ENCODE measurements at places on chromosomes 2 and 18.

DNA sequence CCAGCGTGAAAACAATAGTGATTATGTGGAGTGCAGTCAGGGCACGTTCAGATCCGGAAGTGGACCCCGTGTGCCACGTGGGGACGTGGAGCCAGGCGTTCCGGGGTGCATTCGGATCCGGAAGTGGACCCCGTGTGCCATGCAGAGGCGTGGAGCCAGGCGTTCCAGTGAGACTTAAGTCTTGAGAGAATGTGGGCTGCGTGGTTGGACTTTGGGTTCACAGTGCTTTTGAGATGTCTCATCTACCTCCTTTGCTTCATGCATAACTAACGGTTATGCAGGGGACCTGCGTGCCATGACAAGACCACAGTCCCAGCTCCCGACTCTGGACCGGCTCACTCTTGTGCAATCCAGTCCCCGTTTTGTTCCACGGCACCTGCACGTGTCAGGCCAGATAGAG lies 28.8 kb downstream of the CTDP1 start:
- DNase-seq, result no peak

GRCh38 chr2:61786876-61787275 lies 67.0 kb downstream of the FAM161A start:
- no peak for DNase-seq

DNA sequence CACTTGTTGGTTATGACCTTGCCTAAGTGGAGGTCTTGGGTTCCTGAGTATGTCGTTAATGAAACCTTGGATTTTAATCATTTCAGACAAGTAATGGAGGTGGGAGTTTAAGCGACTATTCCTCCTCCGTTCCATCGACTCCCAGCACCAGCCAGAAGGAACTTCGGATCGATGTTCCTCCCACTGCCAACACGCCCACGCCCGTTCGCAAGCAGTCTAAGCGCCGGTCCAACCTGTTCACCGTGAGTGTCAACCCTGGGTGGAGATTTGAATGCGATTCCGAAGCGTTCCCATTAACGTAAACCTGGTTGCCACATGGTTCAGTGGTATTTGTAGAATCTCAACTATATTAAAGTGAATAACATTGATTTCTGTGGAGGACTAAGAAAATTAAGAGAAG lies 305.4 kb downstream of the AGAP1 start:
- no peak for DNase-seq

- no peak for DNase-seq
These were observed 19.9 kb downstream of the GEMIN6 start for GRCh38 chr2:38797953-38798352.

- no peak for DNase-seq
These were observed 6.6 kb downstream of the NMUR1 start for GRCh38 chr2:231523451-231524285.

DNA sequence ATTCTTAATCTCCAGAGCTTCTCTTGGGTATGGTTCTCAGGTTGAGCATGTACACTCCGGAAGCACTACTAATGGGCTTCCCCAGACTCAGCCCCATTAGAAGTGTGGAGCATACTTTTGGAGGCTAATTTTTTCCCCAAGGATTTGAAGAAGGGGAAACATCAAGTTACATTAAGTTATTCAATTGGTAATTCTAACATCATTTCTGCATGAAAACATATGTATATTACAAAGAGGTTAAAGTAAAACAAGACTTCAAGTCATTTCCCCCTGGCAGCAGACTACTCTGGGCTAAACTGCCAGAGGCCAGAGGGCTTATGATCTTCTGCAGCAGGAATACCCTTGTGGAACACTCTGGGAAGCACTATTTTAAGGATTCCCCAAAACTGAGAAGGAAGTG lies 227.7 kb upstream of the STK17B start:
- DNase-seq, result no peak

DNA sequence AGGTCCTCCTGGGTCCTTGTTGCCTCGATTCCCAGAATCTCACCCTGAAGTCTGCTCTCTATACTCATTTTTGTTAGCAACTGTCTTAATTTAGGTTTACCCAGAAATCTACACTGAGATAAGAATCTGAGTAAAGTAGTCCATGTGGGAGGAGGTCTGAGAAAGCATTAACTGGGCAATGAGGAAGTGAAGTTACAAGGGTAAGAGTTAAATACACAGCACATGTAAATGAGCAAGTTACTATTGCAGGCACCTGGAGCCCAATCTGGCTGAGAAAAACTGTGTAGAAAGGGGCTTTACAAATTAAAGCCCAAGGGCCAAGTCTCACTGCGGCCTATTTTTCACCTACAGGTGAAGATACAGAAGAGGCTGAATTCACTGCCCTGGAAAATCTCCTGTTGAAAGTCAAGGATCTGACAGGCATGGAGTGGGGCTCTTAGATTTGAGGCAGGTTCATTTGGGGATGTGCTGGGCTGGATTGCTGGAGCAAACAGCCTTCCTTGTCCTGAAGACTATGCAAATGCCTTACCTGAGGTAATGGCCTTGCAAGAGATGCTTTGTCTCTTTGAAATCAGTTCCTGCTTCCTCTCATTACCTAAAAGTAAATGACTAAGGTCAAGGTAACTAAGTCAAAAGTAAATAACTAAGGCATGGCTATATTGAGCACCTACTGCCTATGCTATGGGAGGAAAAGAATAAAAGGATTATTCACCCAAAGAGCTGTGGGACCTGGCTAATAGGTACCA lies 84.4 kb upstream of the DYNAP start:
- DNase-seq, result no peak

DNA sequence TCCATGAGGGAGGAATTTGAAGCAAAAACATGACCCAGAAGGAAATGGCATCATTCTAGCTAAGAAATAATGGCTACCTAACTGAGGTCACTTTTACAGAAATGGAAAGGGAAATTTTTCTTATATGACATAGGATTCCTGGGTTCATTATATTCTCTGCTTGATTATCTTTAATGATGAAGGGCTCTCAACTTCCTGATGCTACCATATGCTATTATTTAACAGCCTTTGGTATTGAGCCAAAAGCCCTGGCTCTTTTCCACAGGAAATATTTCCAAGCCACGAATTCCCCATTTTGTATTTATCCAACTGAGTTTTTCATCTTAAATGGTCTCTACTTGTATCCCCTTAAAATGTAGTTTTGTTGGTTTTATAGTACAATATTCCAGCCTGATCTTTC lies 63.2 kb upstream of the NPAS2 start:
- no peak for DNase-seq

- DNase-seq, result no peak
These were observed 460.4 kb upstream of the ZNF804A start for GRCh38 chr2:184137955-184138354.

- DNase-seq, result no peak
These were observed 173.4 kb upstream of the NDUFV2 start for GRCh38 chr18:8928847-8929780.

- DNase-seq, result no peak
These were observed 21.5 kb upstream of the IL18RAP start for GRCh38 chr2:102401456-102401855.

GRCh38 chr18:65753520-65753919 lies 2.7 kb downstream of the CDH7 start:
- DNase-seq, result no peak

- no peak for DNase-seq
These were observed 98.0 kb downstream of the KCTD18 start for GRCh38 chr2:200411831-200412230.

DNA sequence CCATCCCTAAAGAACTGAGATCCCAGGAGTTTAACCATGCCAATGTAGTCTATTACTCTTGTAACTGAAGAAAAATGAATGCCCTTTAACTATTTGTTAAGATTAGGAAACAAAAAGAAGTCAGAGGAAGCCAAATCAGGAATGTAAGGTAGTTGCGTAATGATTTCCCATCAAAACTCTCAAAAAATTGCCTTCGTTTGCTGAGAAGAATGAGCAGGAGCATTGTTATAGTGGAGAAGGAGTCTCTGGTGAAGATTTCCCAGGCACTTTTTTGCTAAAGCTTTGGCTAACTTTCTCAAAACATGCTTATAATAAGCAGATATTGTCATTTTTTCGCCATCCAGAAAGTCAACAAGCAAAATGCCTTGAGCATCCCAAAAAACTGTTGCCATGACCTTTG lies 224.0 kb upstream of the SIX2 start:
- DNase-seq, result no peak

DNA sequence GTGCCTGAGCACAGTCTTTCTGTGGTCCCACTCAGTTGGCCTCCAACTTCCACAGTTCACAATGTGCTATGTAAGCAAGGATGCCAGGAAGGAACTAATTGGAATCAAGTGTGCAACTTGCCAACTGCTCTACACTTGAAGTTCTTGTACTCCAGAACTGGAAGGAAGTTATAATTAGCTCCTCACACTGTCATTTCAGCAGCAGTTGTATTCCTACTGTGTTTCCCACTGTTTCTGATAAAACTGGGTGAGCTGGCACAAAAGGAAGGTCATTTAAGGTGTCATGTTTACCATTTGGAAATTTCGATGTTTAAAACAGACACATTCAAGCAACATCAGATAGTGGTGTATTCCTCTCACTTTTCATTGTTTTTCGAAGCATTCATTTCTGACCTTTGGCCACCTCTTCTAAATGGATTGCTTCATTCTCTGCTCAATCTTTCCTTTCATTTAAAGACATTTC lies 84.2 kb downstream of the ANTXR1 start:
- no peak for DNase-seq

DNA sequence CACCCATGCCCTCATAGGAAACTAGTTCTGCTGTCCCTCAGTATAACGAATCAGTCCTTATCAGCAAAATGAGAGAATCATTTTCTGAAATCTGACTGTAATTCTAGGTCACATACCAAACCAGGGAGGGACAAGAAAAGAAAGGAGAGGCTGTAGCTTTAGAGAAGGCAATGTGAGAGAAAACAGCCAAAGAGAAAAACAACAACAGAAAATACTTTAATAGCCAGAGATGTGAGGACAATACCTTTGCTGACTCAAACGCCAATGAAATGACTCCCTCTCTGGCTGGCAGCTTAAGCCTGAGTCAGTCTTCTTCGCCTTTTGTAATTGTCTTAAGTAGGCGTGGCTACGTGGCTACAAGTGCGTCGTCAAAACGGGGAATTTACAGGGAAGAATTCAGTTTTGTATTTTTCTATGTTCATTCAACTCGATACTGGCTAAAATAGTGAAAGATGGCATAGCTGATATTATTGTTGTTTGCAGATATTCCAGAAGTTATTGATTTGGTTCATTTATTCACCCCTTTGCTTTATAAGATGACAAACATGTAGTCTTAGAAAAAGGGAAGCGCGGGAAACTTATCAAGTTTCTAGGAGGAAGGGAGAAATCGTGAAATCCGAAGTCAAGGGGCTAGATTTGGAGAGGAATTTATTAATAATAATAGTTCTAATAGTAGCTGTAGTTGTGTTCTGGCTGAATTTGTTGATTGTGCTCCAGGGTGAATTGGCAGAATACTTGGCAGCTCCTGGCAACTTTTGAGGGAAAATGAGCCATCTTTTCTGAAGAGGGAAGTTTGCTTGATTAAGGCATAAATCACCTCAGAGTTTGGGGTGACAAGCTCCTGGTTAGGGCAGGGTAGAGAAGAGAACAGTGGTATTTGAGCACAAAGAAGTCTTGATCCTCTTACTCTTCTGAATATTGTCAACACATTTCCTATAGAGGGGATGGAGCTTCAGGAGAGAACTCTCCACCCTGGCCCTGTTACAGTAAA lies at the start of gene IL1A:
Gene IL1A, minus strand, starts transcription at position 295 of the 991 bp plus-strand sequence. CDS start 723 bp downstream, outside the sequence.
- no peak for DNase-seq

- no peak for DNase-seq
These were observed 277.7 kb upstream of the HNRNPA3 start for GRCh38 chr2:176934869-176935415.

- no peak for DNase-seq
These were observed 116.9 kb downstream of the PHLPP1 start for GRCh38 chr18:62832282-62832681.

GRCh38 chr2:43426305-43427031 lies 169.4 kb downstream of the THADA start:
- no peak for DNase-seq

GRCh38 chr2:216870508-216871332 lies 10.9 kb upstream of the TNP1 start:
- no peak for DNase-seq

GRCh38 chr2:201780674-201781493 lies at the start of gene ALS2:
TSS of gene ALS2 (minus strand) at chr2:201780933. CDS start at chr2:201768885, 12,048 bp downstream.
- peak; percentile 96 for DNase-seq

GRCh38 chr2:217370391-217370790 lies 510.5 kb upstream of the TNP1 start:
- no peak for DNase-seq

DNA sequence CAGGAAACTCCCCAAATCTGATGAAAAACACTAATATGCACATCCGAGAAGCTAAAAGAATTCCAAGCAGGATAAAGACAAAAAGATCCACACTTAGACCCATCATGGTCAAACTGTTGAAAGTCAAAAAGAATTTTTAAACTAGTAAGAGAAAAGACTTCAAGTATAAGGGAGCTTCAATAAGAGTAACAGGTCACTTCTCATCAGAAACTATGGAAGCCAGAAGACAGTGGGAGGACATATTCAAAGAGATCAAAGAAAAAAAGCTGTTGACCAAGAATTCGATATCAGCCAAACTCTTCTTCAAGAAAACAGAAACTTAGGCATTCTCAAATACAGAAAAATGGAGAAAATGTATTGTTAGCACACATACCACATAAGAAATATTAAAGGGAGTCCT lies 50.4 kb downstream of the ZC3H8 start:
- no peak for DNase-seq

DNA sequence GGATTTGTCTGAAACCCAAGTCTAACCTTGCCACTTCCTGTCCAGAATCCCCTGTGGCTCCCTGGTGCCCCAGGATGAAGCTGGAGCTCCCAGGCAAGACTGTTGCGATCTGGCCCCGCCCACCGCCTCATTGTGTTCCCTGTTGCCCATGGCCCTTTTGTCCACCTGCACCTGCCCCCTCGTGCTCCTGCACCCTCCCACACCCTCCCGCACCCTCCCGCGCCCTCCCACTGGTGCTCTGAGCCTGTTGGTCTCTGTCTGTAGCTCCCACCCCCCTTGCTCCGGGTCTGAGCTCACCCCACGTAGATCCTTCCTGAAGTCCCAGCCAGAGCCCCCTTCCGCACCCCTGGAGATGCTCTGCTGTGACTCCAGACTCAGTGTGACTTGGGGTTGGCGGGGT lies 244.4 kb downstream of the ATAD2B start:
- DNase-seq, result no peak

DNA sequence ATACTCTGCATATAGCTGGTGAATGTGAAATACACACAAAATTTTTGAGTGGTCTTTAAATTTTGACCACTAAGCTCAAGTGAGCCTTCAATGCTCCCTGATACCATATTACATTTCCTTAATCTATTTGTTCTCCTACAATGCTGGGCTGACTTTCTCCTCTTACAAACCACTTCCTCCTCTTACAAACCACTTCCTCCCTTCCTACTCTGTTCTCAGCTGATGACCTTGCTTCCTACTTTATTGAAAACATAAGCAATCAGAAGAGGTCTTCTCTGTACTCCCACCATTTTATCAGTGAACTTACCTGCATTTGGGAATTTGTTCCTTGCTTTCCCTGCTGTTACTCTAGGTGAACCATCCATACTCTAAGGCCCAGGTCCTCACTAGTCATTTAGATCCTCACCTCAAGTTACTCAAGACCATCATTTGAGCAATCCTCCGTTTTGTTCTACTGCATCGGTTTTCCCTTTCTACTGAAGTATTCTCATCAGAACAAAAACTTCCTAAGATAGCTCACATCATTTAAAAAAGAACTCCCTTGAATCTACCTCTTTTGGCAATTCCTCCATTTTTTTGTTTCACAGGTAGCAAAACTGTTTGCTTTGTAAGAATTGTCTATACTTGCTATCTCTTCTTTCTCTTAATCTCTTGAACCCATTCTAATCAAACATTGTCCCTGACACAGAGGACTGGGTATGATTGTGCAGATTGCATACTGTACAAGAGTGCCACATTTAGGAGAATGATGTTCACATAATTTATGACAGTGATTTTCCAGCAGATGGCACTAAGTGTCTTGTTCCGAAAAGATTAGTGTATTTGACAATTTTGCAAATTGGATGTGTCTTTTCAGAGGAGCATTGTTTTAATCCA lies 96.5 kb downstream of the EPB41L5 start:
- DNase-seq, result no peak

Data from forelimb muscle (tissue), 1 donor.